NCI-H226 (cell line): ENCODE measurements at places on chromosomes 1 and 21.
A peak's percentile ranks its signal among the peaks of the same experiment; 100 is the strongest.

- DNase-seq, result no peak
These were observed 99.4 kb downstream of the SUSD4 start for GRCh38 chr1:223264529-223264928.

- no peak for DNase-seq
These were observed 1.5 kb upstream of the PRDX6 start for GRCh38 chr1:173475564-173476196.

DNA sequence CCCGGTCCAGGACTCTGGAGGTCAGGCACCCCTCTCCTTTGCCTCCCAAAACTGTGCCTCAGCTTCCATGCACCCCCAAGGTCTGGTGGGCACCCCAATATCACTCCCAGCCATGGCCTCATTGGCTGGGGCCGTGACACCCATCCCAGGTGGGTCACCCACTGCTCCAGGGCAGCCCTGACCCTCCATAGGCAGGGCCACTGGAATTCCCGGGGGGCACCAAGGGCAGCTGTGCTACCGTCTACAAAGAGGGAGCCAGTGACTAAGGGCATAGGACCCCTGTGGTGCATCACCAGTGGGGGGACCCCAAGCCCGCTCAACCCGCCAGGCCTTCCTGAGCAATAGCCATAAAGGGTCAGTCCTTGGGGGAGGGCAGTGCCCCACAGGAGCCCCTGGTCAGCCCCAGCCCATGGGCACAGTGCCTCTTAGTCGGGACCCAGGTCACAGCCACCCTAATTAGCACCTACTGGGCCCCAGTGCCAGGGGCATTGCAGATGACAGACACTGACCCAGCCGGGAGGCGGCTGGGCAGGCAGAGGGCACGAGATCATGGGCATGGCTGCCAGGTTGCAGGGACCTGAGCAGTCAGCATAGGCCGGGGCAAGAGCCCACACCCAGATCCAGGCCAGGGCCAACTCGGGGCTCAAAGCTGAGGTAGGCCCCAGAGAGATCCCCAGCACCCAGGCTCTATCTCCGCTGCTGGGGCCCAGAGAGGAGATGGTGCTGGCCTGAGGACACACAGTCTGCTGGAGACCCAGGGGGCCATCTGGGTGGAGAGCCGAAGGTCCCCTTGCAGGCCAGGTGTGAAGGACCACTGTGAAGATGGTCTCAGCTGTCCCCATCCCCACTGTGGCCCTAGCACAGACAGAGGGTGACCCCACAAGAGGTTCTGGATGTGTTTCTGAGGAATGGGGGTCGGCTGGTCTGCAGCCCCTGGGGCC, 19.0 kb upstream of the ARF1 start:
- no peak for DNase-seq

DNA sequence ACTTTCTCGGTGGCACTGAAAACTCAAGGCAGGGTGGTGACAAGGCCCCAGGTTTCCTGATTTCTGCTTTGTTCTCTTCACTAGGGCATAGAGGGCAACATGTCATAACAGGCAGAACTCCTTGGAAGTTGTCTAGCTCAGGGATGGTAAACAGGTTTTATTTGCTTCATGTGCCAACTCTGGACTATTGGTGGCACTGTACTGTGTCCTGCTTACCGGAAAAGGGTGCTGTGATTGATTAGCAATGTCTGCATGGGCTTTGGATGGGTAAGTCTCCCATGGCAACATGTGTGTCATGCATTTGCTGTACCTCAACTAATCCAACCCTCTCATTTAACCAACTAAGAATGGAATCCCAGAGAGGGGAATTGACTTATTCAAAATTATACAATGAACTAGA, 70.7 kb upstream of the USP24 start:
- no peak for DNase-seq

DNA sequence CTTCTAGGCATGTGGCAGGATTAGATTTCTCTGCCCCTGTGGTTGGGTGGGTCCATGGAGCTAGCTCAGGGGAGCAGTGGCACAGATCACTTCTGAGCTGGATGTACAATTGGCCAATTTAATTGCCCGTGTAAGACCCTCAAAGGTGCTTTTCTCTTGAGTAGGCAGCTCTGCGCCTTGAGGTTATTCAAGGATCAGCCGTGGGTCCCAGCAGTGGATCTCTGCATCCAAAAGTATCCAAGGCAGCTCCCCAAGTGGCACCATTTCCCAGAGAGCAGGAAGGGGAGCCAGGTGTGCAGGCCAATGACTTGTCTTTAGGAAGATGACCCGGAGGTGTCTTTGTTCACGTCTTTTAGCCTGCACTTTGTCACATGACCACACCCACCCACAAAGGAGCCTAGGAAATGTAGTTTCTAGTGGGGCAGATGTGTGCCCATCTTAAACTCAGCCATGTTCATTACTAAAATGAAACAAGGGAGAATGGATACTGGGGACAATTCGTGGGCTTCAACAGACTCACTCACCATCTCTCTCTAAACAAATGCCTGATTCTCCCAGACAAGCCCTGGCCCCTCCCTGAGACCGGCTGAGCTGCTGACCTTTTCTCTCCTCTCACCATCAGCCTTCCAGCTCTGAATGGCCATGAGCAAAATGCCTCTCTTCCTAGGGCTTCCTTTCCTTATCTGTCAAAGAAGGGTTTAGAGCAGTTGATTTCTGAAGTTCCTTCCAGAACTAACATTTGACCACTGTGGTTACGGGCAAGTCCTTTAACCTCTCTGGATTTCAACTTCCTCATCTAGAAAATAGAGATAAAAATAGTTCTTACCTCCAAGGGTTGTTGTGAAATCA, 41.4 kb upstream of the TENT5C start:
- DNase-seq, result no peak

DNA sequence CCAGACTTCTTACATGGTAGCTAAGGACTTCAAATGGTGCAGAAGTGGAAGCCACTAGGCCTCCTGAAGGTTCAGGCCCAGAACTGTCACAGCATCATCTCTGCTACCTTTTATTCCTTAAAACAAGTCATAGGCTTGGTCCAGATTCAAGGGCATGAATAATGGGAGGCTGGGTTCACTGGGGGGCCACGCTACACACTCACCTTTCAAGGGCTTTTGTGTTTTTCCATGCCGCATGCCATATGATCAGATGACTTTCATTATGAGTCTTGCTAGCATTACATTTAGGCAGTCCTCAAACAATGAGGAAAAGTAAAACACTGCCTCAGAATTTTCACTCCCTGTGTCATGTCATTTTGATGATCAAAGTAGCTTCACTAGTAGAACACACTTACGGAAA, 83.4 kb downstream of the VPS26C start:
- no peak for DNase-seq

GRCh38 chr21:45019887-45020537, 54.4 kb upstream of the ADARB1 start:
- DNase-seq, result no peak

DNA sequence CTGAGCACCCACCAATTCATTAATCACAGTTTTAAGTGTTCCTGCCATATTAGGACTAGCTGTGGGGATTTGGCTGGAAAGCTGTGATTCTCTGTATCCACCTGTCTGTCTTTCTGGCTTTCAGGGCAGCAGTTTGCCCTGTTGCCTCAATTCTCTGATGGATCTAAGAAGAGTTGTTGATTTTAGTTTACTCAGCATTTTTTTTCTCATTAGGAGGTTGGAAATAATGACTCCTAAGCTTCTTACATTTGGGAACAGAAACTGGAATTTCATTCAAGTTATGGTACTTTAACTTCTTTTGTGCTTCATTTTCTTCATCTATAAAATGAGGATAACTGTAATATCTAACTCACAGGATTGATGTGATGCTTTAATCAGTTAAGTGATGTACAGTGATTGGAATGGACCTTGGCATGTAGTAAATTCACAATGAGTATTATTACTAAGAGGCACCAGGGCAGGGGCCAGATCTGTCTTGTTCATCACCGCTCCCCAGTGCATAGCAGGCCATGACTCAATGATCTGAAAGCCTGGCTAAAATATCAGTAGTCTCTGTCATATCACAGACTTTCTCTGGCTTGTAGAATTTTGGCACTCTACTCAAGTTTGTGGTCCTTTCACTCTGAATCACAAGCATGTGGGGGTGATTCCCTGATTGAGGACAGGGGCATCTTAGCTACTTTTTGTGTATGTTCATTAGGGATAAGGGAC, 51.4 kb upstream of the GREM2 start:
- peak; percentile 46 for DNase-seq

DNA sequence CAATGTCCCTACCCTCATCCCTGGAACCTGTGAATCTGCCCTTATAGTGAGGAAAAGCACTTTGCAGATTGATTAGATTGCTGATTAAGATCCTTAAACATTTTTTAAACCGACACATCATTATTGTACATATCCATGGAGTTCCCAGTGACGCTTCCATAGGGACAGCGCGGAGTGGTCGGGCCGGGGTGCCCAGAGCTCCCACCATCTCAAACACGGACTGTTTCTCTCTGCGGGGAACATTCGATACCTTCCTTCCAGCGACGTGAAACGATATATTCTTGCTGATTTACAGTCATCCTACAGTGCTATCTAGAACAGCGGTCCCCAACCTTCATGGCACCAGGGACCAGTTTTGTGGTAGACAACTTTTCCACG, 4.0 kb downstream of the KRTAP10-12 start:
- DNase-seq, result no peak

DNA sequence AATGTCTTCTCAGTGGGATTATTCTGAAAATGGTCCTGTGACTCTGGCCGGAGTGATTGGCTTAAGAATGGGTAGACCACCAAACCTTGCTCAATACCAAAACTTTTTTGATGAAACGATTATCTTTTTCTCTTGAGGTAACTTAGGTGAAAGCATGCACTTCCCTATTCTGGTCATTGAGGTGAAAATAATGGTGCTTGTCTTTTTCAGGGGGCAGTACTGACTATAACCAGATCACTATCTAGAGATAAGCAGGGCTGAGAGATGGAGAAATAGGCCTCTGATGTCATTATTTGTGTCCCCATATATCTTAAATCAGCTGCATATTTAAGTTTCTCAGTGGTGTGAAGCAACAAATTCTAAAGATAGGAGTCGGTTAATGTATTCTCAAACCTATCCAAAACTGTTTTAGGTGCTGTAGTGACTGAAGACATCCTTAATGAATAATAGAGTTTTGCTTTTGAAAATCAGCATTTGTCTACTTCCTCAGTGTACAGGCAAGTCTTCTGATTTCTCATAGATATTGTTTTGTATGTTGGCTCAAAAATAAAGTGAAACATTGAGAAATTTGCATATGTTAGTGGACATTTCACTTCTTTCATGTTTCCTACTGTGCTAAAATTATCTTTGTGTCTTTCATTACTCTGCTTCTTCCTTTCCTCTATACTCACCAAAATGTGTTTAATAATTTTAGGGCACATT, 735.3 kb upstream of the ADGRL4 start:
- DNase-seq, result no peak

DNA sequence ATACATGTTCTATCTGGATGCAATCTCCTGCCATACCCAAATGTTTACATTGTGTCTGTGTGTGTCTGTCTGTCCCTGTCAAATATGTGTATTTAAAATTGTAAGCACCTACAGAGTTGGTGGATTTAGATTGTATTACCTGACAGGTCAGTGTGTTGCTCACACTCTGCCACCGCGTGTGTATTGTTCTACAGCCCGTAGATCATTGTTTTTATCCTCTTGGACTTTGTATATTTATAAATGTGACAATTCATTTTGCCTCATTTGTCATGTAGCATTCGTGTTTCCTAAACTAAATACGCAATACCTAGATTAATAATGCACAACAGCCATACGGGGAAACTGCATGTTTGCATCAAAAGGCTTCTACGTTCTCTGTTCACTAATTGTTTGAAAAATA, 634 bp downstream of the ALG14 start:
- DNase-seq, result no peak

GRCh38 chr1:64877151-64877550, 89.2 kb downstream of the JAK1 start:
- no peak for DNase-seq

DNA sequence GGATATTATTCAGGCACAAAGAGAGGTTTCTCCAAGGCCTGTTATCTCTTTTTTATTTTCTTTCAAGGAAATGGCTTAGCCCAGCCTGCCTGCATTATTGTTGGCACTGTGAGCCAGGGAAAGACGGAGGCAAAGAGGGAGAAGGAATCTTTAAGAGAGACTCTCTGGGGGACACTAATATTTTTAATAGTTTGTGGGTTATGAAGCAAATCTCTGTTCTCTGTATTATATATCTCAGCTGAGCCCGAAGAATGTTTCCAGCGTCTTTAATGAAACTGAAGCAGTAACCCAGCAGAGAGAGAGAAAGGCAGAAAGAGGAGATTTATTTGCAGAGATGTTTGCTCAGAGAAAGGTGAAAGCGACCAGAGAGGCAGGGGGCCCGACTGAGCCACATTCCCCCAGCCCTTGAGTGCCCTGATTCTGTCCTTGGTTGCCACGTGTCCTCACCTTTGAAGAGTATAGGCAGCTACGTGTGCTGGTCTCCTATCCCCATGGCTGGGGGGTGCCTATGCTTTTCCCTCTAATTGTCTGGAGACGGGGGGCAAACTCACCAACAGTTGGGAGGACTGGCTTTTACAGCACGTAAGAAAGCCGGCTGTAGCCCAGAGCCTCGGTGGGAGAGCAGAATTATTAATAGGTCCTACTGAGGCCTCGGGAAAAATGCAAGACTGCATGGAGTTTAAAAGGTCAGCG, 166.4 kb downstream of the TRABD2B start:
- no peak for DNase-seq

DNA sequence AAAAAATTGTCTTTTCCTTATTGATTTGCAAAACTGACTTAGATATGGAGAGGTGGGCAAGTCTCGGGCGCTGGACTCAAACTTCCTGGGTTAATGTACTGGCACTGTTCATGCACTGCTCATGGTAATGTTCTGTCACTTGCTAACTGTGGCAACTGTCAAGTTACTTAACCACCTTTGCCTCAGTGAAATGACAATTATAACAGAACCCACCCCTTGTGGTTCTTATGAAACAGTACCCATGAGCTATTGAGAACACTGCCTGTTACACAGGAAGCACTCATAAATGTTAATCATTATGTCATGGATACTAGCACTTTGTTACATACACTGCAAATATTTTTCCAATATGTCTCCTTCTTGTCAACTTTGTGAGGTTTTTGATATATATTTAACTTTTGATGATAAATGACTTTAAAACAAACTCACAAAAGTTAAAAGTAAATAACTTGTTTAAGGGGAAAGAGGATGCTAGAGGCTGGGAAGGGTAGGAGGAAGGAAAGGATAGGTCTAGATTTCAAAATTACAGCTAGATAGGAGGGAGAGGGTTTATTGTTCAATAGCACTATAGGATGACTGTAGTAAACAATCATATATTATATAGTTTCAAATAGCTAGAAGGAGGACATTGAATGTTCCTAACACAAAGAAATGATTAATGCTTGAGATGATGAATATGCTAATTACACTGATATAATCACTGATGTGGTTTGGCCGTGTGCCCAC, 342.5 kb downstream of the ADGRL2 start:
- no peak for DNase-seq
